ENCODE measurements at places on chromosomes 6 and 20. TPM values are rescaled to one million over a fixed set of nuclear protein-coding genes. Genes with fewer than 3 reads are reported as not detected.

The SLC24A3 gene
- 2.3 TPM for total RNA-seq

The BCAS4 gene
- total RNA-seq, result 5.5 TPM

The EFCAB8 gene
- 0.22 TPM for total RNA-seq

The SMPDL3A gene
- total RNA-seq, result 15.1 TPM
